ENCODE measurements at places on chromosomes 2 and 18.
A peak's percentile ranks its signal among the peaks of the same experiment; 100 is the strongest.

DNA sequence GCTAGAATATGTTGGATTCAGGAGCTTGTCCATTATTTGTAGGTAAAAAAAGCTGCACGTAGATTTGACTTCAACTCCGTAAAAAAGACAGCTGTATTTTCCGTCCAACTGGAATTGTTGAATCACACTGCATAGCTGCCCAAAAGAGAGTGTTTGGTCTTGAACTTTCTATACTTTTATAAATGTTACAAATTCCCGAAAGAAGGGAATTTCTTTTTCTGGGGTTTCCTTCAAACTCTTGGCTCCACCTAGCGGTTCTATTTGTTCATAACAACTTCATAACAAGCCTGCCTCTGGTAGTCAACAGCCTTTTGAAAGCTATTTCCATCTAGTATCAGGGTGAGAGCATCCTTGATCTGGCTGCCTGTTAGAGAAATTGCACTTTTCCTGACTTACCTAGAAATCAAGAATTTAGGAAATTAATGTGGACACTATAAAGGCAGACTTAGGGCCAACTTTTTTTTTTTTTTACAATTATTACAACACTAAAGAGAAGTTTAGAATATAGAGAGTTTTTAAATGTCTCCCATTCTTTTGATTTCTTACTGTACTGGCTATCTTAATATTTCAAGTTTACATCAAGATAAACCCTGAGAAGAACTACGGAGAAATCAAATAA lies 48.1 kb downstream of the TMEM185B start:
- peak; percentile 55 for DNase-seq

- DNase-seq, result no peak
Observed at GRCh38 chr2:235577404-235578330, 83.8 kb downstream of the AGAP1 start.

- DNase-seq, result no peak
Observed at GRCh38 chr2:49465157-49465831, 311.0 kb upstream of the FSHR start.

DNA sequence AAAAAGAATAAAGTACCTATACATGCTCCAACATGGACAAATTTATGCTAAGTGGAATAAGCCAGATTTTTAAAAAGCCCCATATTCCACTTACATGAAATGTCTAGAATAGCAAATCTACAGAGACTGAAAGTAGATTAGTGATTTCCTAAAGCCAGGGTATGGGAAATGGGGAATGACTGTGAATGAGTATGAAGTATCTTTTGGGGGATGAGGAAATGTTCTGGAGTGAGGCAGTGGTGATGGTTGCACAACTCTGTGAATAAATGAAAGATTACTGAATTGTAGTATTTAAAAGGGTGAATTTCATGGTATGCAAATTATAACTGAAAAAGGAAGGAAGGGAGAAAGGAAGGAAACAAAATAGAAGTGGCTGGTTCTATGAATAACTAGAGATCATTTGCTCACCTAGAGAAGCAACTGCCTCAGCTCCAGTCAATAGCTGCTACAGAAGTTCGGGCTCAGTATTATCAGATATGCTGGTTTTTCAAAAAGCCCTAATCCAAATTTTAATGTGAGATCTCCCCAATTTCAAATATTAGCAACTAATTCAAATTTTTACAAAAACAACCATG lies 39.3 kb downstream of the MAP3K2 start:
- DNase-seq, result no peak

DNA sequence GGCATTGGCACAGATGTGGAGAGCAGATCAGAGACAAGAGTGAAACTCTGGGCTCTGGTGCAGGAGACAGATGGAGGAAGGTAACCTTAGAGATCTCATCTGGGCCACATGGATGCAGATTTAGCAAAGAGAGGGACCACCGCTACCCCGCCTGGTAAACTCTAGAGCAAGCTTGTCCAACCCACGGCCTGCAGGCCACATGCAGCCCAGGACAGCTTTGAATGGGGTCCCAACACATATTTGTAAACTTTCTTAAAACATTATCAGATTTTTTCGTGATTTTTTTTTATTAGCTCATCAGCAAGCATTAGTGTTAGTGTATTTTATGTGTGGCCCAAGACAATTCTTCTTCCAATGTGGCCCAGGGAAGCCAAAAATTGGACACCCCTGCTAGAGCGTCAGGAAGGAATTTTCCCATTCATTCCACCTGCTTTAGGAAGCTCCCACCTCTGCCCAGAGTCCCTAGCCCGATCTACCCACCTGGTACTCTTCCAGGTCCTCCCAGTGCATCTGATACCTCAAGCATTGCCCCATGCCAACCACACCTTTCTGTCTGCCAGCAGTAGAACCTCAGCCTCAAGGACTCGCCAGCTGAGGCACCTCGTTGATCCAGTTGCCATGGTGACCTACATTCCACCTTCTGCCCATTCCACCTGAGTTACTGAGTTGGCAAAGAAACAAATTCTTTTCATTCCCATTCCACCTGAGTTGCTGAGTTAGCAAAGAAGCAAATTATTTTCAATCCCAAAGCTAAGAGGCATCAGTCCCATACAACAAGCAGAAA lies at the start of gene CIB4:
Gene CIB4, minus strand, starts transcription at position 586 of the 784 bp plus-strand sequence. Its CDS starts 52 bp downstream, at position 534.
- no peak for DNase-seq

- no peak for DNase-seq
Observed at GRCh38 chr2:1594123-1594372, 150.3 kb downstream of the PXDN start.

DNA sequence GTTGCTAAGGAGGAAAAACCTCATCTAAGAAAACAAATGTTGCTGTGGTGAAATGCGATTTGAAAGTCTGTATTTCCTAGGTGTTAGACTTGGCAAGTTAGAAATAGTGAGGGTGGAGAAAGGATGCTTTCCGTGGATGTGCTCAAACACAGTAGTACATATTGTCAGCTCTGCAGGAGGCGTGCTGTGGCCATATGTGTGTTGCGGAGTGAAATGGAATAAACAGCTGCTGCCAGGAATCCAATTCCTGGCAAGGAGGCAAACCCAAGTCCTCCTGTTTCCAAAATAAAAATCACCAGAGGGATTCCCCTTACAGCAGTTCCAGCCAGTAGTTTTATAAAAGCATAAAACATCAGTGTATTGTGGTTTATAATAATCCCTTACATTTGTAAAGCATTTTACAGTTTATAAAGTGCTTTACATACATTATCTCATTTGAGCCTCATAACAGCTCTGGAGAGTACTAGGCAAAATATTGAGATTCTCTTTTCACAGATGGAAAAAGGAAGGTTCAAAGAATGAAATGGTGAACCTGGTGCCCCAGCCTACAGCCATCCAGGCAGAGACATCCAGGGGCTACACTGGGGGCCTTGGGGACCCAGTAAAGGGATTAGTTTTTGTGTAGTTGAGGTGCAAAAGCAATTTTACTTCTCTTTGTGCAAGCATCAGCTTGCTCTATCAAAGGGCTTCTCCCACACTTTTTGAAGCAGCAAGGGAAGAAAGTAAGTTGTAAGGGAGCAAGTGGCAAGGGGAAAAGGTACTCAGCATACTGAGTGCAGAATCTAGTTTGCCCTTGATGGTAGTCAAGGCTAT lies 206.0 kb downstream of the AGPS start:
- no peak for DNase-seq

DNA sequence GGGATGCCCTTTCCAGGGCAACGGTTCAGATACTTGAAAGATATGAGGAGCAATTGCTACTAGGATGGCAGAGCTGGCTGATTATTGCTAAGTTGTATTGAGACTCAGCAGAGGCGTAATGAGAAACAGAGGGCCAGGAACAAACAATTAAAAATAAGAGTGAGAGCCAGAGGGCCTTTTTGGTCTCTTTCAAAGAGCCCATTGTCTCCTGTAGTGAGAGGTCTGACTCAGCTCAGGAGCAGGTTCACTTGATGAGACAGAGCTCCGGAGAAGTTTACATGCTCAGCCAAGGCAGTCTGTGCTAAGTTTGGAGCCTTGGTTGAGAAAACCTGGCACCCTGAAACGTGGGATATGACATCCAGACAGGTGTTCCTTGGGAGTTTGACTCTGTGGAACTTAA lies 303.9 kb upstream of the DLGAP1 start:
- no peak for DNase-seq

DNA sequence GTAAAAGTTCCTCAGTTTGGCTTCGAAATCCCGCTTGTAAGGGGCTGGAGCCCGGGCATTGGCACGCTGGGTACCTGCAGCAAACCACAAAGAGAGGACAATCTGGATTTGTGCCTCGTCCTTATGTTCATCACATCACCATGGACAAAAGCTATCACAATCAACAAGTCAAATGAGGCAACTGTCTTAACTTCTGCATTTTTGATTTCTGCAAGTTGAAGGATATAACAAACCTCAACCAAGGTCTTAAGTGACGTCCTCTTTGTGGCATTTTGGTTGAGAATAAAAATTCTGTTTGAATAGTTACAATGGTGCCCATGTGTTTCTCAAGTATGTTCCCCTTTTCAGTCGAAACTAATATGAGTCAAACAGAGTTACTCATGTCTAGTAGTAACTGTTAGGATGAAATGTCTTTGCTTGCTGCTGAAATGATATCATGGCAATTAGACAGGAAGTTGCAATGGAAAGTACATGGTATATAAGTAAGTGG lies 70.8 kb upstream of the STK17B start:
- no peak for DNase-seq

GRCh38 chr2:52879561-52879960 lies 888.0 kb upstream of the CHAC2 start:
- no peak for DNase-seq

DNA sequence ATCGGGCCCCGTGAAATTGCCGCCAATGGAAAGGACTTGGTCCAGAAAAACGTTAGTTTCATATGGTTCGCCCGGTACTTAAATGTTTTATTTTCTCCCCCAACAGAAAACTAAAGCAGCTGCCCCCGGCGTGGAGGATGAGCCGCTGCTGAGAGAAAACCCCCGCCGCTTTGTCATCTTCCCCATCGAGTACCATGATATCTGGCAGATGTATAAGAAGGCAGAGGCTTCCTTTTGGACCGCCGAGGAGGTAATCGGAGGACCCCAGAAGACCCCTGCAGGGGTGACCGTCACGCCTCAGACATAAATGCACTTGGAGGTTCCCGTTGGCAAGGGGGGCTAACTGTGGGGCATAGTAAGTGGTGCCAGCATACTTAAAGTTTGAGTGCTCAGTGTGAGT lies 742 bp downstream of the RRM2 start:
- DNase-seq, result no peak

DNA sequence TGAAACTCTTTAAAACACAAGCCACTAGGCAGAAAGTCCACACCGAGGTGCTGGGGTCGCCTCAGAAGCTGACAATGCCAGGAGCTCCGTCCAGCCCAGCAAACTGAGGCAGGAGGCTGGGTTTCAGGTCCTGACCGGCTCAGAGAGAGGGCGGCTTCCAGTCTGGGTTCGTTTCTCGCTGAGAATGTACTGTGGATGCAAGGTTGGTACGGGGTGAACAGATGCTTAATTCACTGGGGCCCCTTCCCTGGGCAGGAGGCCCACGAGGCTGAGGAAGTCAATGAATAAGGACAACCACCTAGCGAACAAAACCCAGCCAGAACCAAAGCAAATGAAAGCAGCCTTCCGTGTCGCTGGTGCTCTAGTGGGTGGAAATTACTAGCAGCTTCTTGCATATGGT lies 142.0 kb downstream of the RTP5 start:
- no peak for DNase-seq

DNA sequence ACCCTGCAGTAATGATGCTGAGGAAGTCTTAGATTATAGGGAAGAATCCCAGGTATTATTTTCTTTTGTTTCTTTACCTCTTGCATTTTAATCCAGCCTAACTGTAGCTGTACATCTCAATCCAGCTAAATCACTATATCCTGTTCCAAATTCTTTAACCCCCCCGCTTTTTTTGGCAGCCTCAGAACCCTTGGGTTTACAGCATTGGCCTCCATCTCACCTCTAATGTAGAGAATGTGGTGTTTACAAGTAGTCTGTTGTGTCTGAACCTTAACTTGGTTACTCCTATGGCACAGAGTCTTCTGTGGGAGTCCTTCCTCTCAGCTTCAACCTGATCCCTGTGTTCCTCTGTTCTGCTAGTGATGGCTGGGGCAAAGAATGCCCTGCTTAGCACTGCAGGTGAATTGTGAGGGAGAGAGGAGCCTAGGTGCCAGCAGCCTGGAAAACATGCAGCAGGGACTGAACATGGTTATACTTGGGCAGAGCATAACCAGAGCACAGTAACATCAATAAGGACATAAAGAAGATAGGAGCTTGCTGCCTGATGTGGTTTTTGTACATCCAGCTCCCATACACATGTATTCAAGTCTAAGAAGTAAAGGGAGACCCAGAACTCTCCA lies 130.2 kb downstream of the FAM124B start:
- no peak for DNase-seq

DNA sequence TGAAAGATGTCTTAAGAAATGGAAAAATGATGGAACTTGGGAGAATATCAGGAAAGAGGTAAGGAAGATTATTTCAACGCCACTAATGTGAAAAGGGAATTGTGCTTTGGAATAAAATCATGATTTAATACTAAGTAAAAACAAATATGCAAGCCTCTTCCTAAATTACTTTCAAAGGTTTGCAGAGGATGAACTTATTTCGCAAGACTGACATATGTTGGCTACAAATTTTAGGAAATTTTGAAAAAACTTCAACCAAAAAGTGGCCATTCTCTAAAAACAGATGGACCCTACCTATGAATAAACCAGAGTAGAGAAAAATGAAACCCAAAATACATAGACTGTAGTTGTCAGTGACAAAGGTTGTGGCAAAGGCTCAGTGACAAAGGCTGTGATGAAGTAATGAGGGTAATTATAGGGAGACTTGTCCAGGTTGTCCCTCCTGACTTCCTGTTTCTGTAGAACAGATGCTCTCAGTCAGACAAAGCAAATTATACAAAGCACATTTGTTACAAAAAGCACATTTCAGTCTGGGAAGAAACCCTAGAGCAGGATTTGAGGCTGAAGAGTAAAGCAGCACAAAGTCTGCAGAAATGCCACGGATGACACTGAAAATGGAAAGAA lies 39.5 kb downstream of the SFT2D3 start:
- DNase-seq, result no peak

GRCh38 chr18:76720683-76721082 lies 101.7 kb upstream of the ZNF236 start:
- no peak for DNase-seq

DNA sequence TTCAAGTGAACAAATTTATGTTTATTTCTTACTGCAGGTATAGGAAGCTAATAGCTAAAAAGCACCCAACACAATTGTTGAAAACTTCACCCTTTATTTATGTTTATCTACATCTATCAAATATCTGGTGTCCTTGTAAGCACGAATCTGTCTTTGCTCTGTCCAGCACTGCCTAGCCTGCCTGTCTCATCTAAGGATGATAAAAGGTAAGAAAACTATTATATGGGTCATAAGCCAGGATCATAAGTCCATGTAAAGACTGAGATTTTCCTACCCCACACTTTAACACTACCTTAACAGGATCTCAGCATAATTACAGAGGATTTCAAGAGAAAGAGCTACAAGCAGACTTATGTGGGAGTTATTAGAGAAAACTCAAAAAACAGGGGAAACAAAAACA lies 365.6 kb upstream of the TMEFF2 start:
- DNase-seq, result no peak

- no peak for DNase-seq
Observed at GRCh38 chr2:27781496-27781895, 10.0 kb downstream of the MRPL33 start.

DNA sequence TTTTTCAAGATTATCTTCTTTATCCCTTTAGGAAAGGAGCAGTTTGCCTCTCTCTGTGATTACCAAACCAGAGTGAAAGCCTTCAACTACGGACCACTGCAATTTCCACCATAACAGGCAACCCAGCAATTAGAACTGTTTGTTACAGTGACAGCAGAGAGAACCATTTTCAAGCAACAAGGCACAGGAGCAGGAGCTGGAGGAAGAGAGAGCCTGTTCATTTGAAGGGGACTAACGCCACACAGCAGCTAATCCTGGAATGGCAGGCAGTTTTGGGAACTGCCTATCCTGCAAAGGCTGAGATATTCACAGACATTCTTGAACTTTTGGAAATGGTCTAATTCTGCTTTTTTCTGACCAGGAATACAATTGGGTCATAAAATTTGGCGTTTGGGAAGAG lies 1541.9 kb upstream of the PIK3C3 start:
- no peak for DNase-seq
